ENCODE measurements at places on chromosomes 2 and 18. TPM values are rescaled to one million over a fixed set of nuclear protein-coding genes. Genes with fewer than 3 reads are reported as not detected.

DNA sequence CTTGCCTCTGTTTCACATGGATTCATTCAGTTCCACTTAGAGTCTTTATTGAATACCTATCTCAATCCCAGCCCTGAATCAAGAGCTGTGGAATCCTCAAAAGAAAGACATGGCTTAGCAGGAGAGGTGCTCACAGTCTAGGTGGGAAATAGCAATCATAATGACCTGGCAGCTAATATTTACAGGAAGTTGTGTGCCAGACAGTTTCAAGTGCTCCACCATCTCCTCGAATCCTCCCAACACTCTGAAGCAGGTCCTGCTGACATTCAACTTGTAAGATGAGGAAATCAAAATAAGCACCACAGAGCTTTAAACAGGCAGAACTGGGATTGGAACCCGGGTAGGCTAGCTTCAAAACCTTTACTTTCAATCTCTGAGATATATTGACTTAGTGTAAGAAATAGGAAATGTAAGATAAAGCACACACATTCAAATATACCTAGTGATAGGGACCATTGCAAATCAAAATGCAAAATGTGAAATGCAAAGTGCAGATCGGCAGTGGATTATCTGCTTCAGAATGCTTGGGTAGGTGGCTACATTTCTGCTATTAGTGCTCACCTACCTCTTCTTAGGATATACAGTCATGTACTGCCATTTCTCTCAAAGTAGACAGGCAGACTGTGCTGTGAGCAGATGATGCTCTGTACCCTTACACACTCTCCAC, 182.0 kb downstream of the PRKCE start:
- peaks cover 19% of the 10 kb centered on the region for H3K4me1 ChIP-seq
- DNase-seq: no peak
- no peak overlapping the region for H3K4me3 ChIP-seq
- no peaks in the 10 kb centered on the region for H3K36me3 ChIP-seq
- H3K27me3 ChIP-seq: no peaks in the 10 kb centered on the region

DNA sequence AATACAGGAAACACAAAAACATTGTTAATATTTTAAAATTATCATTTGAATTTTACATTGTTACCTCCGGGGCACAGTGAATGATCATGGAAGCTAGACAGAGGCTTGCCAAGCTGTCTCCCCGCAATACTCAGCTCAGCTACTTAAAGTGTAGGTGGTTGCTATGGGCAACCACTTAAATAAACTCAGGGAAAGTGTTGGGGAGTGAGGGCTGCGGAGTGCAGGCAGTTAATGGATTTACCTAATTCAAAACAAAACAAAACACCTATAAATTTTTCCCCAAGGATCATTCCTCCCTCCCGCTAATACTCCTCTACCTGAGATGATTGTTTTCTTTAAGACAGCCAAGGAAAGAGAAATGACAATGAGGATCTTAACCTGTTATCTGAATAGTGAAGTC, 349.5 kb downstream of the TGIF1 start:
- no peaks in the 10 kb centered on the region for H3K27me3 ChIP-seq
- no peak overlapping the region for H3K27ac ChIP-seq
- no peak for DNase-seq
- H3K36me3 ChIP-seq: no peaks in the 10 kb centered on the region
- no peak overlapping the region for H3K4me3 ChIP-seq

- H3K4me3 ChIP-seq: no peak overlapping the region
- no peak for DNase-seq
- H3K27ac ChIP-seq: no peak overlapping the region
- no peaks in the 10 kb centered on the region for H3K4me1 ChIP-seq
These were observed 361.6 kb upstream of the TFPI start for GRCh38 chr2:187915810-187916209.

GRCh38 chr18:58792086-58792485, 72.6 kb upstream of the ZNF532 start:
- H3K27ac ChIP-seq: no peak overlapping the region
- no peaks in the 10 kb centered on the region for H3K36me3 ChIP-seq
- no peak for DNase-seq
- no peaks in the 10 kb centered on the region for H3K4me1 ChIP-seq
- H3K4me3 ChIP-seq: no peak overlapping the region
- no peaks in the 10 kb centered on the region for H3K27me3 ChIP-seq

DNA sequence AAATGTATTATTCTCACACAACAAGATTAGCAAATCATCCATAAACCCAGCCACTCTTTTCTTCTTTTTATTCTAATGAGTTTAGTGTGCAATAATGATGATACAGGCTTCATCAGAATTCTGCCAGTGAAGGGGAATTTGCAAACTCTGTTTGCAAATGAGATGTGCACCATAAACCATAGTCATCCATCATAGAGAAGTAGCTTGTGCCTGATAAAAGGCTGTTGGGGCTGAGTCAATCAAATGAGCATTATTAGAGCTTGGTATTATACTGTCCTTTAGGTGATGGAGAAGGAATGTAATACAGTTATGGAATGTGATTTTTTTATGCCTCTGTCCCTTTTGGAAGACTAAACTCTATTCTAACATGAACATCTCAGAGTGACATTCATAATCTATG, 101.8 kb downstream of the DCC start:
- no peak overlapping the region for H3K27ac ChIP-seq
- H3K4me1 ChIP-seq: no peaks in the 10 kb centered on the region
- no peaks in the 10 kb centered on the region for H3K36me3 ChIP-seq
- H3K4me3 ChIP-seq: no peak overlapping the region
- no peaks in the 10 kb centered on the region for H3K27me3 ChIP-seq
- no peak for DNase-seq

- H3K27me3 ChIP-seq: no peaks in the 10 kb centered on the region
- H3K36me3 ChIP-seq: no peaks in the 10 kb centered on the region
- no peak overlapping the region for H3K27ac ChIP-seq
- no peak for DNase-seq
These were observed 47.5 kb downstream of the ATP8B1 start for GRCh38 chr18:57755473-57756067.

DNA sequence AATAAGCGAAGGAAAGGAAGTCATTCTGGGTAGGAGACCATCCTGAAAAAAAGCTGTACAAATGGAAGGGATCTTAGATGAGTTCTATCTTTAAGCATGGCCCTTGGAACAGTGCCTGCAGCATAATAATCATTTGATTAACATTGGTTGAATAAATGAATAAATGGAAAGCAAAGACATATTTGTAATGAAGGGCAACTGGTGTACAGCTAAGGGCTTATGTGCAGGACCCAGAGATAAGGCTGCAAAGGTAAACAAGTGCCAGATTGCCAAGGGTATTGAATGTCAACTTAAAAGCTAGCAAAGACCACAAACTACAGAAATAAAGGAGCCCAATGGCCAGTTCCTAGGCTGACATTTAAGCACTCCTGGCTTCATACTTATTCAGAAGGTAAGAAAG, 19.4 kb downstream of the IMMT start:
- DNase-seq: no peak
- no peaks in the 10 kb centered on the region for H3K27me3 ChIP-seq
- H3K4me1 ChIP-seq: no peaks in the 10 kb centered on the region
- H3K36me3 ChIP-seq: peaks cover 61% of the 10 kb centered on the region
- H3K4me3 ChIP-seq: no peak overlapping the region

GRCh38 chr2:9547262-9547991, 8.2 kb downstream of the ADAM17 start:
- DNase-seq: no peak
- no peaks in the 10 kb centered on the region for H3K36me3 ChIP-seq
- no peaks in the 10 kb centered on the region for H3K27me3 ChIP-seq
- peaks cover 35% of the 10 kb centered on the region for H3K4me1 ChIP-seq
- H3K4me3 ChIP-seq: no peak overlapping the region

DNA sequence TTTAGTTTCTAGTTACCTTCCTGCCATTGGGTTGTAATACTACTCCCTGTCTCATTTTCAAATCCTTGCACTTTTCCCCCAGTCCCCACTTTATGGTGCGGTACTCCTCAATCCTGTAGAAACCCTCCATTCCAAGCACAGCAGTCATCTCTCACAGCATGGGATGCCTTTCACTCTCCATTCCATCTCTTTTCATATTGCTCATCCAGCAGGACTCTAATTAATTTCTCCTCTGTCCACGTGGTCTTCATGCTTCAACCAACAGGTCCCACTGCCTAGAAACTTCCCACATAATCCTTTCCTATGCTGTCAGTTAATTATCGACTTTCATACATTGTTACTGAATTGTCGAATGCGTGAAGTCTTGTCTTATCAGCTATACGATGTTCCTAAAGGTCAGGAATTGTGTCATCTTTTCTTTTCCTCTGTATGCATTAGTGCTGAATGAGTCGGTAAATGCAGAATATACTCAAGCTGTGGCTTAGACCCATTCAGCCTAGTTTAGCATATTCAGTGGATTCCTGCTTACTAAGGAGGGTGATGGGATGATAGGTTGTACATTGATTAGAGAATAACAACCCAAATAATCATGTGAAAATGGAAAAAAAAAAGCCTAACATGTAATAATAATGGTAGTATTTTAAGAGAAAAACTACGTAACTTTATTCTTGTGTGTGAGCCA, 89.7 kb downstream of the CRIM1 start:
- H3K4me3 ChIP-seq: no peak overlapping the region
- H3K27ac ChIP-seq: no peak overlapping the region
- no peaks in the 10 kb centered on the region for H3K27me3 ChIP-seq
- no peak for DNase-seq
- peaks cover 18% of the 10 kb centered on the region for H3K36me3 ChIP-seq

- H3K27me3 ChIP-seq: no peaks in the 10 kb centered on the region
- no peak overlapping the region for H3K27ac ChIP-seq
- no peak overlapping the region for H3K4me3 ChIP-seq
- H3K36me3 ChIP-seq: no peaks in the 10 kb centered on the region
- H3K4me1 ChIP-seq: no peaks in the 10 kb centered on the region
These were observed 63.1 kb downstream of the CYP26B1 start for GRCh38 chr2:72084584-72084976.

DNA sequence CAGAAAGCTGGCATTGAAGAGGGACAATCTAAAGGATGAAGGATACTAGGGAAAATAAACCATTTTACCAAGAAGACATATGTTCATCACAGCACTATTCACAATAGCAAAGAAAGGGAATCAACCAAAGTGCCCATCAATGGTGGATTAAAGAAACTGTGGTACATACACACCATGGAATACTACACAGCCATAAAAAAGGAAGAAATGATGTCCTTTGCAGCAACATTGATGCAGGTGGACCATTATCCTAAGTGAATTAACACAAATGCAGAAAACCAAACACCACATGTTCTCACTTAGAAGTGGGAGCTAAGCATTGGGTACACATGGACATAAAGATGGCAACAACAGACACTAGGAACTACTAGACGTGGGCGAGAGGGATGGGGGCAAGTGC, 7.2 kb upstream of the MFF start:
- H3K36me3 ChIP-seq: no peaks in the 10 kb centered on the region
- H3K4me3 ChIP-seq: no peak overlapping the region
- H3K27ac ChIP-seq: no peak overlapping the region
- DNase-seq: no peak
- no peaks in the 10 kb centered on the region for H3K27me3 ChIP-seq
- peaks cover 19% of the 10 kb centered on the region for H3K4me1 ChIP-seq

- H3K27ac ChIP-seq: no peak overlapping the region
- no peaks in the 10 kb centered on the region for H3K27me3 ChIP-seq
- DNase-seq: no peak
- H3K4me1 ChIP-seq: no peaks in the 10 kb centered on the region
- H3K4me3 ChIP-seq: no peak overlapping the region
- H3K36me3 ChIP-seq: no peaks in the 10 kb centered on the region
These were observed 39.8 kb downstream of the HRH4 start for GRCh38 chr18:24500217-24500616.

- no peaks in the 10 kb centered on the region for H3K36me3 ChIP-seq
- no peaks in the 10 kb centered on the region for H3K27me3 ChIP-seq
- peaks cover 6% of the 10 kb centered on the region for H3K4me1 ChIP-seq
- no peak overlapping the region for H3K27ac ChIP-seq
These were observed 51.0 kb downstream of the PSD4 start for GRCh38 chr2:113224647-113225236.

- H3K27me3 ChIP-seq: no peaks in the 10 kb centered on the region
- no peak overlapping the region for H3K4me3 ChIP-seq
- no peaks in the 10 kb centered on the region for H3K36me3 ChIP-seq
- no peaks in the 10 kb centered on the region for H3K4me1 ChIP-seq
These were observed 18.0 kb downstream of the SLC9A2 start for GRCh38 chr2:102637358-102637757.

DNA sequence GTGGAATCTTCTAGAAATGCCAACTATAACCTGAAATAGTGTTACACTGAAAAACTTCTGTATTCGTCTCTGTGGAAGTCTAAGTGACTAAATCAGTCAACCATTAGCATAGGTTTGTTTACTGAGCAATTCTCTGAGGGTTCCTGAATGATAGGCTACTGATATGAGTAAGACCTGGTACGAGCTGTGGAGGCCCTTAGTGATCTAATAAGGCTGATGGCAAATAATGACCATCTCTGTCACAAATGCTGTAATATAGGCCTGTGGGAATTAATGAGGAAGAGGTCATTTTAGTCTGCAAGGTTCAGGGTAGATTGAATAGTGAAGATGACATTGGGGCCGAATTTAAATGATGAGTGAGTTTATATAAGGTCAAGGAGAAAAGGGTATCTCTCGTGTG, 82.5 kb downstream of the MGAT5 start:
- no peaks in the 10 kb centered on the region for H3K4me1 ChIP-seq
- DNase-seq: no peak
- H3K4me3 ChIP-seq: no peak overlapping the region
- H3K36me3 ChIP-seq: peaks cover 2% of the 10 kb centered on the region

DNA sequence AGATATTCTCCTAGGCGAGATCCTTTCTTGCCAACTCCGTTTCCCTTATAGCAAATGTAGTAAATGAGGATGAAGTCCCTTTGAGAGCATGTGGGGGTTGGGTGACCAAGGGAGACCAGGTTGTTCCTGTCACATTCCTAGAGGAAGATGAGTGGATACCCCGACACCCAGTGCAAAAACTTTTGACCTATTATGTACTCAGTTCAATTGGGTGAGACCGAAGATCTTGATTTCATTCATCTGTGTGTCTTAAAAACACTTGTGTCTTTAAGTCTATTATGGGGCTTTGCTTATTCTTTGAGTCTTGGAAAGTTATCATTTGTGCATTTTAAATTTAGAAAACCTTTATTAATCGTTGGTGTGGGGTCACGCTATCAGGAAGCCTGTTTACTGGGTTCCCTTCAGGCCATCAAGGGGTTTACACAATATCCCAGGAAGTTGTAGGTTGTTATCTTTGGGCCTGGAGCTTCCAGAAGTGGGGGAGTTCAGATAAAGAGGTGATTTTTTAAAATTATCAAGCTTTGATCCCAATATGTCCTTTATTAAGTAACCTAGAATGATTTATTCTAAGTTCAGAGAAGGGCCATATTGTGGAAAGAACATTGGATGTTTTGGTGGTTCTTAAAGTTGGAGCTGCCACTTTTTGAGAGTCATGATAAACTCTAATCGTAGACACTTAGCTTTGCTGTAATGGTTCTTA, 2.8 kb downstream of the RHOB start:
- no peak overlapping the region for H3K4me3 ChIP-seq
- no peak overlapping the region for H3K27ac ChIP-seq
- no peaks in the 10 kb centered on the region for H3K36me3 ChIP-seq
- peaks cover 3% of the 10 kb centered on the region for H3K27me3 ChIP-seq

GRCh38 chr2:27049422-27050280, 1.8 kb upstream of the AGBL5 start:
- peaks cover 16% of the 10 kb centered on the region for H3K4me1 ChIP-seq
- DNase-seq: peak; percentile 85
- peaks cover 1% of the 10 kb centered on the region for H3K36me3 ChIP-seq
- H3K27ac ChIP-seq: peak overlapping the region; percentile 82

Gene CCDC102B
- 6.9 TPM for total RNA-seq

Gene GALNT13
- not detected for total RNA-seq

Gene TAF1B
- total RNA-seq: 40.8 TPM

Gene ITPRIPL1
- 20.5 TPM for total RNA-seq

Gene NCKAP1
- 8.4 TPM for total RNA-seq

Gene HAAO
- 0.68 TPM for total RNA-seq

Gene PKDCC
- not detected for total RNA-seq

Gene LYG2
- not detected for total RNA-seq
